Posterior cingulate gyrus (tissue), 11 donors: ENCODE measurements at places on chromosomes 1 and 21.

DNA sequence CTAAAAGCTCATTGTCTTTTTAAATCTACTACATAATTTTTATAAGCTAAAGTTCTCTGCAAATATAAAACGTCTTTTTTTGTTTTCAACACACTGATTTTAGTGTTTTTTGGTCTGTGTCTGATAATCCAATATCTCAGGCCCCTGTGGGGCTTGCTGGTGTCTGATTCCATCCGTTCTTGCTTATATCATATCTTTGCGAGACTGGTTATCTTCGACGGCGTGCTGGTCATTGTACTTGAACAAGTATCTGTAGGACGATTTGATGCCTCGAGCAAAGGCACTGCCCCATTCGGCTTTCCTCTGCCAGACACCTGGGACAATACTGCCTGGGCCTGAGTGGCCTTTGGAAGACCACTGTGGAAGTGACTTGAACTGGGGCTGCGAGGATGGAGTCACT lies 18.4 kb upstream of the TTLL10 start:
- DNase-seq, result no peak

DNA sequence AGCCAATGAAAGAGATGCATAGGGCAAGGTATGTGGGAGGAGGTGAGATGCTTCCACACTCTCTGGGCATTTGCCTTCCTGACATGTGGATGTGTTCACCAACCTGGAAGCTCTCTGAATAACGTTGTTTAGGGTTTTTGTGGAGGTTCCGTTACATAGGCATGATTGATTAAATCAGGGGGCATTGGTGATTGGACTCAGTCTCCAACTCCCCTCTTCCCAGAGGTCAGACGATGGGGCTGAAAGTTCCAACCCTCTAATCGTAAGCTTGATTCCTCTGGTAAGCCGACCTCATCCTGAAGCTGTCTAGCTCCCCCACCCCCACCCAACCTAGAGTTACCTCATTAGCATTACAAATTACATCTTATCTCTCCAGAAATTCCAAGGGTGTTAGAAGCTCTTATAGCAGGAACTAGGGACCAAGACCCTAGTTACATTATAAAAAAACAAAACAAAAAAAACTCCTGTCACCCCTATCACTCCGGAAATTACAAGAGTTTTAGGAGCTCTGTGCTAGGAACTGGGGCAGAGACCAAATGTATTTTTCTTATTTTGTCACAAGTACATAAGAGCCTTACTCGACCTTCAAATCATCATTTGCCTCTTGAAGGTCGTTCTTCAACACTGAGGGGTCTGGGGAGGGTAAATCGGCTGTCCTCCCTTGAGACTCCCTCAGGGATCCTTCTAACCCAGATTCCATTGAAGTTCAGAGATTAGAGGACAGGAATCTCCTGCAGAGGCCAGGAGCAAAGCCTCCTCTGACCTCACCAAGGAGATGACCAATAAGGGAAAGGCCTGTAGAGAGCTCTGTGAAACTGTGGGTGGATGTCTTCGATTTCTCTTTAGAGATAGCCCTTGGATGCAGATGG lies 58.2 kb downstream of the DNTTIP2 start:
- no peak for DNase-seq

DNA sequence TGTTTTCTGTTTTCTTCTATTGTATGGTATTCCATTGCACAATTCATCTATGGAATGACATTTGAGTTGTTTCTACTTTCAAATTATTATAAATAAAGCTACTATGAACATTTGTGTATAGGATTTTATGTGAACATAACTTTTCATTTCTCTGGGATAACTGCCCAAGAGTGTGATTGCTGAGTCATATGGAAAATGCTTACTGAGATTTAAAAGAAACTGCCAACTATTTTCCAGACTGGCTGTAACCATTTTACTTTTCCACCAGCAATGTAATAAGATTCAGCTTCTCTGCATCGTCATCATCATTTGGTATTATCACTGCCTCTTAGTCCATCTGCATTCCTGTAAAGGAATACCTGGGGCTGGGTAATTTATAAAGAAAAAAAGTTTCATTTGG lies 779.6 kb upstream of the PRMT6 start:
- no peak for DNase-seq

DNA sequence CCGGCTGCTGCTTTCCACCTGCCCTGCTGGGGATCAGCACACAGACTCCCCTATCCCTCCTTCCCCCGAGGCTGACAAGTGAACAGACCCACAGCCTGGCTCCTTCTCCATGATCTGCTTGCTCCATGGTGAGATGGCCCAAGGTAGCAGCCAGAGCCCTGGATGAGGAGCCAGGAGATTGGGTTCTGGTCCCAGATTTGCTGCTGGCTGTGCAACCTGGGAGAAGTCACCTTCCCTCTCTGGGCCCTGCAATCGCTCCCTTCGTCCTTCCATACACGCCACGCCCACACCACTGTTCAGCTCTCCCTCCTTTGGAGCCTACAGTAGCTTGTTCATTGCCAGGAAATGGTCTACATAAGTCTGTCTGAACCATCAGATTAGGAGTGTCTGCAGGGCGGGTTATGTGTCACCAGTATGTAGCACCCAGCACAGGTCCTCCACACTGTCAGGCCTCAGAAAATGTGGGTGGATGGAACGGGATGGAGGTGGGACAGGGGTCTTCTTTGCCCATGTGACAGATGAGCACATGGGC lies 9.2 kb upstream of the EPHA8 start:
- DNase-seq, result no peak

- DNase-seq, result no peak
Measured at GRCh38 chr1:211384524-211384923, 57.9 kb downstream of the TRAF5 start.

DNA sequence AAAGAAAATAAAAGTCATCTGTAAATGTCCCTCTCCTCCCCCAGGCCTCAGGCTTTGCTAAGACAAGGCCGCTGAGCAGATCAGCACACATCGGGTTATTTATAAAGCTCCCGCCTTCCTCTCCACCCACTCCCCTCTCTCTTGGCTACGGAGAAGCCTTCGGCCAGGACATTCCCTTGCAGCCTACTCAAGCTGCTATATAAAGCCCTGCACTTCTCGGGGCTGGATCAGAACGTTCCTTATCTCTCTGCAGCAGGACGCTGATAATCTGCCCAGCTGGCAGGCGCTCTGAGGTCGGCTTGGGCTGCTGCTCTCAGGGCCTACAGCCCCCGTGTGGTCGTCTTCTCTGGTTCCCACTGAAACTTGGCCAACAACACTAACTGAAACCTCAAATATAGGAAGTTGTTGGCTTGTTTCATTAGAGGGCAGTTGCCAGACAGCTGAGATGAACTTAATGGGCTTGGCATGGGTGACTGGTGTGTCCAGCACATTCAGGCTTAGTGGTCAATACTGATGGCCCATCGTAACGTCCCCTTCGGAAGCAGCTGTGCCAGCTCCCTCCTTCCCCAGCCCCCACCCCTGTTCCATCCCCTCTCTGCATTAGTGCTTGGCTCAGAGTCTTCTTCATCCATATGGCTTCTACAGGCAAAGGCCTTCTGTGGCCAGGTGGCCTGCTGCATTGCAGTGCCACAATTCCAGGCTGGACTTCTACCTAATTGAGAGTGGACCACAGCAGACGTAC lies 64.6 kb downstream of the IER5 start:
- DNase-seq, result peak; percentile 65

- no peak for DNase-seq
Measured at GRCh38 chr1:51285055-51285454, 45.3 kb downstream of the TTC39A start.

GRCh38 chr1:164583835-164584539 lies 25.0 kb downstream of the PBX1 start:
- DNase-seq, result no peak

GRCh38 chr1:181630838-181631237 lies 147.5 kb downstream of the CACNA1E start:
- no peak for DNase-seq

DNA sequence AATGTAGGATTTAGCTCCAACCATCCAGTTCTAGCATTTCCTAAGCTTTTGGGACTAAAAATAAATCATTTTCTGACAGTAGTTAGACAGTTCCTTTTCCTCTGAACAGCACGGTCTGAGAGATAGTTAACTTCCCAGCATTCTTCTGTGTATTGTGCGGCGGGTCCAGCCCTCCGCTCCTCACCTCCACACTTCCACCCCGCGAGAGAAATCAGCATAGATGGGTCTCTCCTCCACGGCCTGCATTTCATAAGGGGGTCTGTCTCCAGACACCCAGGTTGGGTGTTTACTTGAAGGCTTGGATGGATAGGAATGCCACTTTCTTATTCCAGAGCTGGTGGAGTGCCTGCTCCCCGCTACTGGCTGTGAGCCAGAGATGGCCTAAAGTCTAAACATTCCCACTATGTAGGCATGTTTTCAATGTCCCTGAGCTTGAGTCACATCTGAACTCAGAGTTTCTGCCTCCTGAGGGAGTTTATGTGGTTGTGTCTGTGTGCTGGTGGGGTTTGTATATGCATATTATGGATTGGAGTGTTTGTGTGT lies 38.0 kb upstream of the PPP2R5A start:
- DNase-seq, result no peak

GRCh38 chr1:52182874-52183400 lies 41.0 kb downstream of the ZFYVE9 start:
- DNase-seq, result no peak

DNA sequence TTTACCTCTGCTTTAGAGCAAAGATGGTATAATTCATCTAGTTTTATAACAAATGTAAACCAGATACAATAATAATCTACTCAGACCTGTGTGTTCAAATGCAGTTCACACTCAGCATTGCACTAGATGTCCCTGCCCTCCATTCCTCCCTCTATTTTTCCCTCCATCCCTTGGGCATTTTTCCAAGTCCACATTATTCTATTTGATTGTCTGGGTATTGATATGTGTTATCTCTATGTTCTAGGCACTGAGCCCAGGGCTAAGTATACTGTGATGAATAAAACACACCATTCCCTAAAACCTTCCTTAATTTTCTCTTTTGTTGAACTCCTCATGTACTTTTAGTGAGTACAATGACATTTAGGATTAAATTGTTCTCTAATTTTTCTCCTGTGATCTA lies 66.2 kb upstream of the HMCN1 start:
- no peak for DNase-seq

DNA sequence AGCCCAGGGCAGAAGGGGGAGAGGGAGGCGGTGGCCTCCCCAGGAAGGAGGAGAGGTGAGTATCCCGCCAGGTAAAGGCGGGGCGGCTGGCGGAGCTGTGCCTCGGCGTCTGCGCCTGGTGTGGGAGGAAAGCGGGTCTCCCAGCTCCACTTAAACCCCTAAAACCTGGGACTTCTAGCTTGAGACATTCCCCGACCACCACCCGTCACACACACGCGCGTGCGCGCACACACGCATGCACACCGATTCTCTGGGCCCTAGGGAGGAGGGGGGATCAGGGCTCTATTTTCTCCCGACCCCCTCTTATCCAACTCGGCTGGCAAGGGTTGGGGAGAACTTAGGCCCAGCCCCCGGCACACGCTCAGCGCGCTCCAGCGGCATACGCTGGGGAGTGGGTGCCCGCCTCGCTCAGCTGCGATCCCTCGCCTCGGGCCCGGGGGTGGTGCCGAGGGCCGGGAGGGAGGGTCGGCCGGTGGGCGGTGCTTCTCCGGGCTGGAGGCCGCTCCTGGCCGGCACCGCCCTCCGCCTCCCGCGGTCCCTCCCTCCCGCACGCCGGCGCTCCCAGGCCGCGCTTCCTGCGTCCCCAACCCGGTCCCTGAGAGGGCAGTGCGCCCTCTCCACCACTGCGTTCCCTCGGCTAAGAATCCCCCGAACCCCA lies at the start of gene TMEM51:
Gene TMEM51, plus strand, starts transcription at position 564 of the 658 bp plus-strand sequence. CDS start 61,341 bp downstream, outside the sequence.
- no peak for DNase-seq

- DNase-seq, result no peak
Measured at GRCh38 chr1:45654540-45655280, 30.9 kb upstream of the CCDC17 start.

- DNase-seq, result no peak
Measured at GRCh38 chr21:31660259-31660565, 719 bp downstream of the SOD1 start.

- DNase-seq, result no peak
Measured at GRCh38 chr21:42157606-42158310, 61.2 kb upstream of the ABCG1 start.

GRCh38 chr1:38858833-38859560 lies 575 bp downstream of the RRAGC start:
- DNase-seq, result no peak

- DNase-seq, result no peak
Measured at GRCh38 chr1:225318706-225319575, 108.9 kb downstream of the LBR start.

DNA sequence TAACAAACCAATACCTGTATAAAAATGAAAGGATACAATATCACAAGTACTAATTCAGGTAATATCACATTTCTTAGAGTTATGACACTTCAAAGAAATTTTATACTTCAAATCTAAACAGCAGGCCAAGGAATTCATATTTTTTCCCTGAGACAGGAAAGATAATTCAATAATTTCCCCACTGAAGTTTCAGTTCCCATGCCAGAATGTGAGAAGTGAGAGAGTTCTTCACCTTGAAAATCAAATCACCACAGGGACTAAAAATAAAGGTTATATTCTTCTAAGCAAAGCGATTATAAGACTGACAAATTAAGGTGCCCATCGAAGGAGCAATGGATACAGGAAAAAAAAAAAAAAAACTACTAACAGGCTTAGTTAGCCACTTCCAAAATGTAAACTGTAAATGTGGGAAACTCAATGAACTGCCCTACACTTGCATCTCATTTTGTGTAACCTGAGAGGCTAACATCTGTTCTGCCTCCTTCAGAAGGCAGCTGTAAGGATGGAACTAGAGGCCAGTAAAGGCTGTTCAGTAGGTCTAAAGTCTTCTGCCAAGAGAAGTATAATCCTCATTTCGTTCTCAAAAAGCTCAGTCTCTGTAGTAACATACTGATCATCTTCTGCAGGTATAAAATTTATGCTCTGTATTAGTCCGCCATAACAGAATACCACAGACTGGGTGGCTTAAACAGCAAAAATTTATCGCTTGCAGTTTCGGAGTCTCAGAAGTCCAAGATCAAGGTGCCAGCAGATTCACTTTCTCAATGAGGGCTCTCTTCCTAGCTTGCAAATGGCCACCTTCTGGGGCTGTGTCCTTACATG lies 127.8 kb downstream of the RERE start:
- no peak for DNase-seq

GRCh38 chr1:116855191-116855619 lies 54.5 kb upstream of the PTGFRN start:
- DNase-seq, result peak; percentile 54

- no peak for DNase-seq
Measured at GRCh38 chr21:20949884-20950283, 48.3 kb upstream of the NCAM2 start.

GRCh38 chr1:117607471-117607870 lies 1.6 kb downstream of the TENT5C start:
- DNase-seq, result no peak

DNA sequence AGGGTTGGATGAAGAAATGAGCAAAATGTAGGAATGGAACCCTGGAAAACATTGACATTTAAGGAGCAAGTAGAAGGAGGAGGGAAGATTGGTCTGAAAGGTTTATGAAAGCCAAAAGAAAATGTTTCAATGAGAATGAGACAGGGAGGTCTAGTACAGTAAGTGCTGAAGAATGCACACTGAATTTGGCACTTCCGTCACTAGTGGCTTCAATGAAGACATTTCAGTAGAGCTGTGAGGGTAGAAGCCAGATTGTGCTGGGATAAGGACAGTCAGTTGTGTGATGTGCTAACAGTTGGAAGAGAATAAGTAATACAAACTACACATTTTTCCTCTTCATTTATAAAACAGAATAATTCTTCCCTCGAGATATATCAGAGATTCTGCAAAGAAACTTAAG lies 17.1 kb downstream of the THEM4 start:
- DNase-seq, result no peak
